ENCODE measurements at places on chromosomes 6 and 20.

- no peak for DNase-seq
Observed at GRCh38 chr6:139847457-139847813, 473.0 kb upstream of the CITED2 start.

DNA sequence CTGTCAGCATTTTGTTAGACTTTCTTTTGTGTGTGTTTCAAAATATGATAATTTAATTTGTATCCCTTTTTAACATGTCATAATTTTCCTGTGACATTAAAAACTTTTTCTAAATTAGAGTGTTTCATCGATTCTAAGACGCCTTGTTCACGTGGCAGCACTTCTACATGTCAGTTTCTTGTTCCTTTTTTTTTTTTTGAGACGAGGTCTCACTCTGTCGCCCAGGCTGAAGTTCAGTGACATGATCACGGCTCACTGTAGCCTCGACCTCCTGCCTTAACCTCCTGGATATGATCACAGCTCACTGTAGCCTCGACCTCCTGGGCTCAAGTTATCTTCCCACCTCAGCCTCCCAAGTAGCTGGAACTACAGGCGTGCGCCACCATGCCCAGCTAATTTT lies 27.6 kb upstream of the ADRM1 start:
- no peak for DNase-seq

DNA sequence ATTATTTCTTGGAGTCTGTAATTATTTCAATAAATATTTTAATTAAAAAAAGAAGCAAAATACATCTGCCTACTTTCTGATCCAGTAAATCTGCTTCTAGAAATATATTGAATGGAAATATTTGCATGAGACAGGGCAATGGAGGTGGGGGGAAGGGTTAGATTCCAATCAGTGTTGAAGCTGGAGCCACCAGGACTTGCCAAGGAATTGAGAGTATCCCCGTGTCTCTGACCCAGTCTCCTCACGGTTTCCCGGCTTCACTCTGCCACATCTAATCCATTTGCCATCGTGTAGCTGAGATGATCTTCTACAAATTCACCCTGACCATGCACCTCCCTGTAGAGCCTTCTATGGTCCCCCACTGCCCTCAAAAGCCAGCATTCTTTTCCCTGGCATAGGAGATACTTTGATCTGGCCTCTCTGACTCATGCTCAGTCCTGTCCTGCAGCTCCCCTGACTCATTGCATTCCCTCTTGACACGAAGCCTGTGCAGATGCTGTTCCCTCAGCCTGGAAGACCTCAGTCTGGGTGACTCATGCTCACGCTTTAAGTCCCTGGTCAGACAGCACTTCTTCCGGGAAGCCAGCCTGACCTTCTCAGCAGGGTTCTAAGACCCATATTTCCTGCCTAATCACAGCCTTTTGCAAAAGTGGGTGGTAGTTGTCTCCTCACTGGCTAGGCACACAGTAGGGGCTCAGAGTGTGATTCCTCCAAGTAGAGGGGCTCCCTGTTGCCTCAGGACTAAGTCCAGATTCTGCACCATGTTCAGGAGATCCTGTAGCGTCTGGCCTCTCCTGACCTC lies 23.0 kb upstream of the FKBP1A start:
- no peak for DNase-seq

GRCh38 chr6:132247381-132248159 lies 153.7 kb downstream of the MOXD1 start:
- DNase-seq, result no peak

DNA sequence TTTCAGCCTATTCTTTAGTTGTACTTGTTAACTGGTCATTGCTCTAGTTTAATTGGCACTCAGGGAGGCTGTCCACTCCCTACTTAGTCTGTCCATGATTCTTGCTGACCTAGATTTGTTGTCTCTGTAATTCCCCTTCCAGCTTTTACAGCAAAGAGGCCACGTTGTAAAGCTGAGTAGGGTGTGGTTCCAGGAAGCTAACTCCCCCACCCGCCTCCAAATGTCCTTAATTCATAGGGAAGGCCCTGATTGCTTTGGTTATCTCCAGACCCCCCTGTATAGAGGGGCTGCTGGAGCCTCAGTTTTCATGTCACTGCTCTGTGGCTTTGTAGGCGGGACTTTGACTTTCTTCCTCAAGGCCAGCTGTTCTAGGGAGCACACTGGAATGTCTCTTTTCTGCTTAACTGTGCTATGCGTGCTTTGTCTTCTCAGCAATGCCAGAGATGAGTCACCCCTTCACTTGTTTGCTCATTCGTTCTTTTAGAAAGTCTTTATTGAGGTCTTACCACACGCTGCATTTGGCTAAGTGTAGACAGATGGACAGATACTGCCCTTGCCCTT lies 175.1 kb upstream of the JAG1 start:
- DNase-seq, result peak; percentile 54

- no peak for DNase-seq
Observed at GRCh38 chr6:132405143-132405915, 4.1 kb upstream of the MOXD1 start.

DNA sequence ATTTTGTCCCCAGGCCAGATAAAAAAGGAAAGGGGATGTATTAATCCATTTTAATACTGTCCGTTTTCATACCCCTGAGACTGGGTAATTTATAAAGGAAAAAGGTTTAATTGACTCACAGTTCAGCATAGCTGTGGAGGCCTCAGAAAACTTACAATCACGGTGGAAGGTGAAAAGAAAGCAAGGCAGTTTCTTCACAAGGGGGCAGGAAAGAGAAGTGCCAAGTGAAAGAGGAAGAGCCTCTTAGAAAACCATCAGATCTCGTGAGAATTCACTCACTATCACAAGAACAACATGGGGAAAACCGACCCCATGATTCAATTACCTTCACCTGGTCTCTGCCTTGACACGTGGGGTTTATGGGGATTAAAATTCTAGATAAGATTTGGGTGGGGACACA lies 152.5 kb downstream of the IBTK start:
- DNase-seq, result no peak

DNA sequence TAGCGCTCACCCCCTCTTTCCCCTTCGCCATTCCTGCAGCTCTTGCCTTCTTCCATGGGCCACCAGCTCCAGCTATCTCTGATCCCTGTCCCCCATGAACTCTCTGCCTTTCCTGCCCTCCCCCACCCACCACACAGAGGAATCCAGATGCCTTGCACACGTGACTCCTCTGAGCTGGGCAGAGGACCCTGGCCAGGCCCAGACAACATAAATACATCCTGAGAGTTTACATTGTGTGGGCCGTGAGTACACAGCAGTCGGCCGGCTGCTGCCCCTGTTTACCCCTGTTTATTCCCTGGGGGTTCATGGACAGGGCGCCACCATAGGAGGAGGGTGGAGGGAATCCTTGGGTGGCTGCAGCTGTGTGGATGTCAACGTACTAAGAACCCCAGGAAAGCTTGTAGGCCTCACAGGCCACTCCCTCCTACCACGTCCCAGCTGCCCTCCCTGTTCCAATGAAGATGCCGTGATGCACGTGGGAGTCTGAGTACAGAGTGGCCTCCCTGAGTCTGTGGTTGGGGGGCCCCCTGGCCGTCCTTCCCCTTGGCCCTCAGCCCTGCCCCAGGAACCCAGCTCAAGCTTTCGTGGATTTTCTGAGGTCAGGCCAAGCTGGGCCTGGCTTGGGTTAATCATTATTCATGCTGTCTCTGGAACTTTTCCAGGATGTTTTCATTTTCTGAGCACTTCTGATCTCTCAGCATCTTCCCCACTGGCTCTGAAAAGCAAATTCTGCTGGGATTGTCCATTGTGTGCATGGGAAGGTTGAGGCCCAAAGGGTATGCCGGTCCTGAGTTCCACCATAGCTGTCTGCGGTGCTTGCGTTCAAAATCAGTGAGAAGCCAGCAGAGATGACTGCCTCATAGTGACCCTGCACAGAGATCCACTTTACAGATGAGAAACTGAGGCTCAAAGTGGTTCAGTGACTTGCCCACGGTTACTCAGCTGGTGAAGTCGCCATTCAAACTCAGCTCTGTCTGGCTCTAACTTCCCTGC lies 136.3 kb downstream of the MRPL14 start:
- DNase-seq, result peak; percentile 87

GRCh38 chr20:62553136-62553837 lies 77.5 kb upstream of the GATA5 start:
- no peak for DNase-seq

DNA sequence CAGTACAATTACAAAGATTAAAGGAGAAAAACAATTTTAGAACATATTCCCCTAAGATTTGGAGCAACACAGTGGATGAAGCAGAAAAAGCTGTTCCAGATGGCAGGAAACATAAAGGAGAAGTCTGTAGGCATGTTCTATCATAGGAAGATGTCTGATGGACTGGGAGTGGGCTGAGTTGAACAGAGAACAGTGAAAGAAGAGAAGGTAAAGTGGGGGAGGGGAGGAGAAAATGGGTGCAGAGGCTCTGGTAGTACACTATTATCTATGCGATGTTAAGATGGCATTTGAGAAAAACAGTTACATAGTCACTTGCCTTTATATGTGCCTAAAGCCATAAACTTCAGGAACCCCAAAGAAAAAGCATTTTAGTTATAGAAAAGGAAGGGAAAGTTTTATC lies 4.2 kb upstream of the PHIP start:
- DNase-seq, result no peak

DNA sequence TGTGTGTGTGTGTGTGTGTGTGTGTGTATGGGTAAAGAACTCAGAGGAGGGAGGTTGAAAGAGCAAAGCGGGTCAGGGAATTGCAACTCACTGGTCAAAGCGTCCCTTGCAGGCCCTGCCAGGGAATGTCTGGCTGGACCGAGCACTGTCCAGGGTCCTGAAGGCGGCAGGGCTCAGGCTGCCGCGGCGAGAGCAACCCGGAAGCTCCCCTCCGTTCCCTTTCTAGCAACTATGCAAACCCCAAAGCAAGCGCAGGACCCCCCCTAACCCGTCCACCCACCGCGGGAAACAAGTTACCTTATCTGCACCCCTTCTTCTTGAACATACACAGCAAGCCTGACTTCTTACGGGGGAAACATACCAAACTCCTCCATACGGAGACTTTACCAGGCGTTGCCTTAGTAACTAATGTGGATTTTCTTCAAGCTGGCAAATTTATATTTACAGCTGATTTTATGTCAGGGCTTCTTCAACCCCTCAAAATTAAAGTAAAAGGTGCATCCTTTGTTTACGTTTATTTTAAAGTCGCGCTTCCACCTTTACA lies 538 bp upstream of the GRM1 start:
- peak; percentile 81 for DNase-seq

GRCh38 chr6:160134779-160135547 lies 13.3 kb downstream of the SLC22A1 start:
- no peak for DNase-seq

GRCh38 chr20:23419995-23420901 lies 1.0 kb downstream of the NAPB start:
- peak; percentile 47 for DNase-seq

- no peak for DNase-seq
Observed at GRCh38 chr6:22658934-22659333, 89.6 kb downstream of the HDGFL1 start.

GRCh38 chr6:118029967-118030366 lies 122.9 kb downstream of the SLC35F1 start:
- no peak for DNase-seq

DNA sequence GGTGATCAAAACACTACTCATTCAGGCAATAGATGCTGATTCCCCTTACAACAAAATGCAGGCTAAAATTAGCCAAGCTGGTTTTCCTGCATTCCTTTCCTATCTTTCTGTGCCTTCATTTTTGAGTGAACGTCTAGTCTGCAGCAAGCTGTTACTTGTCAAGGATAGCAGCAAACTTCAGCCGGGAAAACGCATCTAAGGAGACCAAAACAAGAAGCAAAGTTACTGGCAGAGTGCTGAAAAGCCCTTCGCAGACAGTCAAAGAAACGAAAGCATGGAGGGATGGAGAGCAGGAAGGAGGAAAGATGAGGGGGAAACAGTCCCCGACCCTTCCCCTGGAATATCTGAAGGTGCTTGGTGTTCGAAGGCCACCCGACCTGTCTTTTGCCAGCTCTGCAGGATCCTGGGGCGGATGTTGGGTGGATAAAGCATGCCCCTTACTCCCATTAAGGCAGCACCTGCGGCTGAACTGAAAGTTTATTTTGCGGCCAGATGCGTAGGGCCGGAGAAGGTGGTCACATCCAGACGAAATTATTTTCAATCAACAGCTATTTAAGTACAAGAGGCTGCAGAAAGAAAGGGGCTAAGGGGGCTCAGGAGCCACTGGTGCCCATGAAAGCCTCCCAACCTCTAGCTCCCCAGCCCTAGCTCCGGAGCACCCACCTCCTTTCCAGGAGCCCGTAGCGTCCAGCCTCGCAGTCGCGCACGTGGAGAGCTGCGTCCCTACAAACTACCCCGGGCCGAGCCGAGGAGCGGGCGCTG lies 538 bp downstream of the FERMT1 start:
- no peak for DNase-seq

- DNase-seq, result no peak
Observed at GRCh38 chr20:18722371-18722770, 91.2 kb upstream of the SCP2D1 start.

DNA sequence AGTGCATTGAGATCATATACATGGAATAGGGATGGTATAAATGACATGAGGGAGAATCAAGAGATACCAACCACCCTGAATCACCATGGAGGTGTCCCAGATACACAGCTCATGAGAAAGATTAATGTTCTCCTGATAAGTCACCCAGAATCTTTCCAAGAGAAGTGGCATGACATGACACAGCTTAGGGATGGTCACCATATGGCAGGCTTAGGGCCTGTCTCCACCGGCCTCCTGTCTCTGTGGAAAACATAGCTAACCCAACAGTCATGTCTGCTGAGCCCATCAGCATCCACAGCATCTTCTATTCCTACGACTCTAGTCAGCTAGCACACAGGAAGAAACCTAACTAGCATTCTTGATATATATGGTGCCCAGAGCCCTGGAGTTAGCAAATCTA lies 133.3 kb downstream of the IPCEF1 start:
- no peak for DNase-seq

DNA sequence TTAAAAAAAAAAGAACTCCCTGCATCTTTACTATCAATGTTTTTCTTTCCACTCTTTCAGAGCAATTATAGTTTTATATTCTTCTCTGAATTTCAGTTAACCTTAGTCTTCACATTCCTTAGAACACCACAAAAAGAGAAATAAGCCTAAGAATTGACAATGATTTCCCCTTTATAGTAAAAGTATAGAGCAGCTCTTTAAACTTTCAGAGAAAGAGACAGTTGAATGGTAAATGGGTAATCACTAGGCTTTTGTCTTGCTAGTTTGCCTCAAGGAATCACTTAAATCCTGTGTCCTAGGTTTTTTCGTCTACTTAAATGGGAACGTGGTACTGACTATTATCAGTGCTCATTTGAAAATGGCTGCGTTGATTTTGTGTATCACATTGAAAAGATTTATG lies 31.8 kb downstream of the SLX4IP start:
- DNase-seq, result no peak

DNA sequence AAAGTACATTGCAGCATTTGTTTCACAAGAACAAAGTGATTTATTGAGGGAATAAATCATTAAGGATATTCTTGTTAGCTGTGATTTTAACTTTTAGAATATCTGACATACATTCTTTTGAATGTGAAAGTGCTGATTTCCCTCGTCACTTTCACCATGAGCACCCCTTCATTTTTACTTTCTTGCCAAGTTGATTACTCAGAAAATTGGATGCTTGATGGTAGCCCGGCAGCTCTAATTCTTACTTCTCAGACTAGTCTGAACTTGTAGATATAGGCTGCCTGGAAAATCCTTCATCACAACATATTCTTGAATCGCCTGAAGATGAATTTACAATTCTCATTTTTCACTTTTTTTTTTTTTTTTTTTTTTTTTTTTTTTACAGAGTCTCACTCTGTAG lies 147.1 kb upstream of the SMLR1 start:
- no peak for DNase-seq

GRCh38 chr6:89963391-89963790 lies 69.1 kb downstream of the GJA10 start:
- DNase-seq, result no peak

Data from right hindlimb (tissue), 1 donor.